Foreskin keratinocyte (primary cell): ENCODE measurements at places on chromosomes 16 and 17. TPM values are rescaled to one million over a fixed set of nuclear protein-coding genes. Genes with fewer than 3 reads are reported as not detected.

FAM171A2 gene
- 0.98 and 1.3 TPM in 2 replicates for polyA plus RNA-seq

ITFG1 gene
- polyA plus RNA-seq: 26.6 and 32.3 TPM in 2 replicates

DNA sequence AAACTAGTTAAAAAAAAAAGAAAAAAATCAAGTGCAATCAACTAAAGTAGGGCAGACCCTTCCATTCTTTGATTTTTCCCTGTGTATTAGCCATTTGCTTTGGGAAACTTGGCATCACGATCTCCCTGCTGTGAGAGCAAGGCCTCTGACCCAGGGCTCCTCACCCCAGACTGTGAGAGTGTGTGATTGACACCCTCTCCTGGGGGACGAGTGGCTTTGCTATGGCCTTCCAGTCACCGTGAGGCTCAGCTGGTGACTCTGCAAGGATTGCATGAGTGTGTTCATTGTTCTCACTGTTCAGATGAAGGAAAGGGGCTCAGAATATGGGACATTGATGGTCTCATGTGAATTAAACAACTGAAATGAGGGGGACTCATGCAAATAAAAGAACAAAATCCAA, 69.0 kb upstream of the BCAR1 start:
- DNase-seq: no peak

DNA sequence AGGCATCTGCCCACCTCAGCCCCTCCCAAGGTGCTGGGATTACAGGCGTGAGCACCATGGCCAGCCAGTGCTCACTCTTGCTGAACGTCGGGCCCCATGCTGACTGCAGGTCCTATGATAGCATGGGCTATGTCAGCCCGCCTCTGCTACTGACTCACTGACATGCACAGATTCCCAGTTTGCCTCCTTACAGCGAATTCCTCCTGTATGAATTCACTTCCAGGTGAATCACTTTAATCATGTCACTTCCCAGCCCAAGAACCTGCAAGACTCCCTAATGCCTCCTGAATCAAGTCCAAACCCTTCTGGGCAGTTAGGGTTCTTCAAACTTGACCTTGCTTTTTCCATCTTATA, 16.1 kb upstream of the UBTF start:
- DNase-seq: peak; percentile 87

DNA sequence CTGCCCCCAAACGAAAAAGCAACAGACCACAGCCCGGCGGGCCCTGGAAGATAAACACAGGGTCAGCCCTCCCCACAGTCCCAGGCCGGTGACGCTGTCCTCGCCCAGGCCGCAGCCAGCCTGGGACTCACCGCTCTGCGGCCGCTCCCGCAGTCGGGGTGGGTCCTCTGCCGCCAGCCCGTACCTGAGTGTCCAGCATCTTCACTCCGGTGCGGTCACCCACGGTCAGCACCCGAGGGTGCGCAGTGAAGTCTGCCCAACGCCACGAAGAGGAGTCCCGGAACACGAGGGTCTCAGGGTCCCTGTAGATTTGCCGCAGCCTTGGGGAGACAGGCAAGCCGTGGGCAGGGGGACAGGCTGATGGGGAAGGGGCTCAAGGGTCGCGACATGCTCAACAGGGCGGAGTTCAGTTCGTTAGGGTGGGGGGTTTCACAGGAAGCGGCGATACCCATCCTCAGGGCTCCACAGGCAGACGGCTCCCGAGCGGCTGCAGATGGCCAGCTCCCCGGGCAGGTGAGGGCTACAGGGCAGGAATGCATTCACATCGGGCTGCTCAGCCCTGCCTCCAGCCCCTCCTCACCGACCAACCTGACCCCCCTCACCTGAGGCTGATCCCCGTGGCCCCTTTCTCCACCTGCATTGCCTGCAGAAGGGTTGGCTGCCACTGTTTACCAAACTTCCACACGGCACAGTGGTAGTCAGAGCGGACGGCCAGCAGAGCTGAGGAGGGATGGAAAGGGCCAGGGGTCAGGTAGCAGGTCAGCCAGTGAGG, 5.5 kb downstream of the TAF1C start:
- no peak for DNase-seq
